ENCODE measurements at places on chromosomes 11 and 22.

DNA sequence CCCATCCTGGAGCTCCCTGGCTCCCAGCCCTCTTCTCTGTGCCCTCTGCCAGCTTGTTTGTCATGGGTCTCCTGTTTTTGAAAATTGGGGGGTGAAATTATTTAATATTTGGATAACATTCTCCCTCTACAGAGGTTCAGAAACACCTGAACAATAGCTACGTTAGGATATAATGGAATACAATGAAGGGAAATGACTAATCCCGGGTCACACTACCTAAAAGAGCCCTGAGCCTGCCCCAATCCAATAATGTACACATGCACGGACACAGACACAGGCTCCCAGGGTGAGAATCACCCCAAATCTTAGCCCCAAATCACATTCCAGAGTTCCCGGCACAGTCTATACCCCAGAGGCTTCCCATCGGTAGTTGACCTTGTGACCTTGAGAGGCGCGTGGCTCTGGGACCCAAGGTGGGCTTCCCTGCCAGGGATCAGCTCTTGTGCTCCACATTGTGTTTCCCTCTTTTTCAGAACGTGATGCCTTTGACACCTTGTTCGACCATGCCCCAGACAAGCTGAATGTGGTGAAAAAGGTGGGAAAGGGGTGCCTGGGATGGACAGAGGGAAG, 135.5 kb downstream of the PARVA start:
- no peak for DNase-seq

DNA sequence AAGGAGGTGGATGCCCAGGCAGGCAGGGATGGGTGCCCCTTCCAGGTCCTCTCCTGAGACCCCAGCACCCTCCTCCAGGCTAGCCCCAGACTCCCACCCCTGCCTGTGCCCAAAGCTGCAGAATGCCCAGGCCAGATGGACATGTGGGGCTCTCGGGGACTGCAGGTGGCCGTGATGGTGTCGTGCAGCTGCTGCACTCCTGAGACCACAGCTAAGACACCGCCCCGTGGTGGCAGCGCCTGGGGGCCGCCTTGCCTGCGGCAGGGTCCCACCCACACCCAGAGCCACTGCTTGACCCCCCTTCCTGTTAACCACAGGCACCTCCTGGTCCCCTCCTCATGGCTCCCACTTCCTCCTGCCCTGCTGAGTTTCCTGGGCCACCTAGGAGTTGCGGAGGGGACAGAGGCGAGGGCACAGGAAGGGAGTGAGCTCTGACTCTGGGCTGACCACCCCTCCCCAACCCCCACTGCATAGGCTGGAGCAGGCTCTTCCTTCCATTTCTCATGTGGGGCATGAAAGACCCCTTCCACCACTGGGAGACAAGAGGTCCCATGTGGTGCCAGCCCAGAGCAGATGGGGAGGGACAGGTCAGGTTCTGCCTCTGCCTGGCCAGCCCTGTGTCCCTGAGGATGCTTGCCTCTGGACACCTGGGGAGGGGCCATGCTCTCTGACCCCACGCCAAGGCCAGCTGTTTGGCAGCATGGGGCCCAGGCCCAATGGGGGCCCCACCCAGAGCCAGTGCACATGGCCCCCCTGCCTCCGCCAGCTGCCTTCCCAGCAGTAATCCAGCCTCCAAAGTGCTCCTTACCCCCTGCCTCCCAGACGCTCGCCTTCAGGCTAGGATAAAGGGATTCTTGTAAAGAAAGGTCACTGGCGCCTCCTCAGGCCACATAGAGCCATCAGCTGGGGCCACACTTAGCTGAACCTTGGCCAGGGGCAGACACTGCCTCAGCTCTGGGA, 29.3 kb downstream of the OSBPL5 start:
- DNase-seq = peak; percentile 25

DNA sequence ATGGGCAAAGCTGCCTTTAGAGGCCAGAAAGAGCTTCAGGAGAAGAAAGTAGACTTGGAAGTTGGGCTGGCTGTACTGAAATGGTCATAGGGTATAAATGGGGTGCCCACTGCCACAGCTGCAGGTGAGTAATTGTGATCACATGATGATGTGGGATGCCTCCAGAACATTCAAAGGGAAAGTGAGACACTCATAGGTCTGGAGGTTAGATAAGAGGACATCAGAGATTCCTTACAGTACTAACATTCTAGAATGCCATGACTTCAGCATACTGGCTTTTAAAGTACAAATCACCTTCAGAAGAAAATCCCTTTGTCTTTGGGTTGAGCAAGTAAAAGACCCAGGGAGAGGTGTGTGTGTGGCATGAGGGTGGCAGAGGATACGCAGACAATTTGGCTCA, 419.2 kb downstream of the TENM4 start:
- no peak for DNase-seq

GRCh38 chr11:119100994-119101758, 477 bp downstream of the DPAGT1 start:
- no peak for DNase-seq

DNA sequence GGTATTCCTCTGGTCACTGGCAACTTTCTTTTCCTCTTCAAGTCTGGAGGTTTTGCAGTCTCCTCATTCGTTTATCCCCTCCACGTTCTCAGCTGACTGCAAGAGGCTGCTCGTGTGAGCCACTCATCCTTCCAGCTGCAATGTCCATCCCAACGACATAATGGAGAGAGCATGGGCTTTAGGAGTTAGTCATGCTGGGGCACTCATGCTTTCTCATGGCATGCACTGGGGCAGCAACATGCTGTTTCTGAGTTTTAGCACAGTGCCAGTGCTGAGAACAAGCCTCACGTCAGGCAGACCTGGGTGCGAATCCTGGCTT, 7.1 kb downstream of the DCPS start:
- DNase-seq = no peak

GRCh38 chr11:20000351-20001134, 159.7 kb downstream of the DBX1 start:
- DNase-seq = no peak

GRCh38 chr22:46180370-46181137, 30.2 kb downstream of the PPARA start:
- no peak for DNase-seq

GRCh38 chr11:27293515-27294417, 69.2 kb downstream of the CCDC34 start:
- DNase-seq = no peak

DNA sequence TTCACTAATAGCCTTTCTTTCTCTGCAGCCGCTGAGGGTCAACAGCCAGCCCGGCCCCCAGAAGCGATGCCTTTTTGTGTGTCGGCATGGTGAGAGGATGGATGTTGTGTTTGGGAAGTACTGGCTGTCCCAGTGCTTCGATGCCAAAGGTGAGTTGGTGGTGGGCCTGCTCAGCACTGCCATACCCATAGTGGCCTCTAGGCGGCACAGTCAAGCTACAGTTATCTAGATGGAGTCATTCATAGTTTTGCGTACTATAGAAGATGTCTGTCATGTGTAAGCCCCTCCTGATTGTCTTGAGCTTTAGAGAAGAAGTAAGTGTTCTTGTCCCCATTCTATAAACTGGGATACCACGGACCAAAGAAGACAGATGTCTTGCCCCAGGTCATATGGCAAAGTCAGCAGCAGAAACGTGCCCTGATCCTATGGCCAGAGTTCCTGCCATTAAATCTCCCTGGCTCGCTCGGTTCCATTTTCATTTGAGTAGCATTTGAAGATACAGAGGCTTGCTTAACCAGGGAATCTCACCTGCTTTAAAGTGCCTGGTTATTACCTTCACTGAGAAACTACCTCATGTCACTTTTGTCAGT, 42.1 kb upstream of the CRTAM start:
- peak; percentile 67 for DNase-seq

DNA sequence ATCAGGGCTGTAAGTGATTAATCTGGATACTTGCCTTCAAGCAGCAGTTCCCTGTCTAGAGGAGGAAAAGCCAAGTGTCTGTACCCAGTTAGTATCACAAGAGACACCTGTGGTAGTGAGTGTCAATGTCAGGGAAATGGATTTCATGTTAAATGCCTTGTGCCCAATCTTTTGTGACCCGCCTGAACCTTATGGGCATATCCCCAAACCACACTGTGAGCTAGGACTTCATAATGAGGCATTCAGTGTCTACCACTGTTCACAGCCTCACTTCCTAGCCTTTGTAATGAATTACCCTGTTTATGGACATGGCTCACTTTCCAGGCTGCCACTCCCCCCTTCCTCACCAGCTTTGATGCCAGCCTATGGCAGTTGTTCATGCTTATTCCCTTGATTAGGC, 125.1 kb downstream of the TRIM44 start:
- DNase-seq = no peak

DNA sequence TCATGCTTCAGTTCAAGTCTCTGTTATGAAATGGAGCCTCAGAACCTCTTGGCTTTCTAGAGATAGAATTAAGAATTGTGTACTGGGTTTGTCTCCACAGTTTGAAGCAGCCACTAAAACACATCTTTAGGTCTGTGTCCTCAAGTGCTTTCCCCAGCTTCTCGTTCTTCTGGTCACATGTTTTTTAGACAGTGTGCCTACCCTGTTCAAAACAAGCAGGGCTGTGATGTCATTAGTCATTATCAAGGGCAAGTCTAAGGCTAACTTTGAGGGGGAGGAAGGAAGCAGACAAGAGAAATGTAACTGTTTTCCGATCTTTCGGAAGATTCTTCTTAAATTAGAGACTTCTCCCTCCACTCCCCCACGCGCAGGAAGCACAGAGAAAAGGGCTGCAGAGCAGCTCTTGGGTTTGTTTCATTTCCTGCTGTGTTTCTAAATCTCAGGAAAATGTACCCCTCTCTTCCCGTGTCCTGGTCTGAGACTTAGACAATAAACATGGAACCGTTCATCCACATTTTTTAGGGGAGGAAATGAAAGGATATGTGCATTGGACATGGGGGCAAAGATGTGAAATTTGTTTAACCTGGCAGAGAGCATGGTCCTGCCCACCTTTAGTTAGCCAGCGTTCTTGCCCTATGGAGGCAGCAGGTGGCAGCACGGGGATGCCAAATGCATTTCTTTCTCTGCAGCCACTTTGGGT, 3.1 kb downstream of the AKIP1 start:
- DNase-seq = peak; percentile 54

- DNase-seq = no peak
Measured at GRCh38 chr22:16933291-16934282, 74.4 kb downstream of the GAB4 start.

DNA sequence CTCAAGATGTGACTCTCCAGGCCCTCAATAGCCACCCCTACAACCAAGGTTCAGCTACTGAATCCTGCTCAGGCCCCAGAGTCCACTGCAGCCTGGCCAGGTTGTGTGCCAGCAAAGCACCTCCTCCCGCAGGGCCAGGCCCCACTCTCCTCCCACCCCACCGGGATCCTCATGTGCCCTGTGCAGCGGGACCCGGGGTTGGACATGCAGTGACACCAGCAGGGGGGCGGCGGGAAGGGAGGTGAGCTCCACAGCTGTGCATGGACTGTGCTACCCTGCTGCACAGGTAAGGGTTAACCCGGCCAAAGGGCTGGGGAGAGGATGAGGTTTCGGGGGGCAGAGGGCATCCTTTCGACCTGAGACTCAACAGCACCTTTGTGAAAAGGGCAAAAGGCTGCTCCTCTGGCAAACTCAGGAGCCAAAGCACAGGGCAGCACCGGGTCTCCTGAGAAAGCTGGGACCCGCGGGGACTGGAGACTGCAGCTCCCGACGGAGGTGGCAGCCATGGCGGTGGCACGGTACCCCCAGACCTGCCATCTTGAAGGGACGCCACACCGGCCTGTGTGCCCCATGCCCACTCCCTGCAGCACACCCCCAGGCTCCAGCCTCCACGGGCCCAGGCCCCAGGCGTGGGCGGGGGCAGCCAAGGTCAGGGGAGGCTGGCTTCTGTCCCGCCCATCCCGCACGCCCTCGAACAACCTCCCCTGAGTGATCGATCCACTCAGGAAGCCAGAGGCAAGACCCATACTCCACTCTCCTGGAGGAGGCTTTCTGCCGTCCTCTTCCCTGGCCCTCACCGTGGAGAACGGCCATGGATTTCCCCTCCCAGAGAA, 10.6 kb downstream of the PLXNB2 start:
- DNase-seq = no peak

DNA sequence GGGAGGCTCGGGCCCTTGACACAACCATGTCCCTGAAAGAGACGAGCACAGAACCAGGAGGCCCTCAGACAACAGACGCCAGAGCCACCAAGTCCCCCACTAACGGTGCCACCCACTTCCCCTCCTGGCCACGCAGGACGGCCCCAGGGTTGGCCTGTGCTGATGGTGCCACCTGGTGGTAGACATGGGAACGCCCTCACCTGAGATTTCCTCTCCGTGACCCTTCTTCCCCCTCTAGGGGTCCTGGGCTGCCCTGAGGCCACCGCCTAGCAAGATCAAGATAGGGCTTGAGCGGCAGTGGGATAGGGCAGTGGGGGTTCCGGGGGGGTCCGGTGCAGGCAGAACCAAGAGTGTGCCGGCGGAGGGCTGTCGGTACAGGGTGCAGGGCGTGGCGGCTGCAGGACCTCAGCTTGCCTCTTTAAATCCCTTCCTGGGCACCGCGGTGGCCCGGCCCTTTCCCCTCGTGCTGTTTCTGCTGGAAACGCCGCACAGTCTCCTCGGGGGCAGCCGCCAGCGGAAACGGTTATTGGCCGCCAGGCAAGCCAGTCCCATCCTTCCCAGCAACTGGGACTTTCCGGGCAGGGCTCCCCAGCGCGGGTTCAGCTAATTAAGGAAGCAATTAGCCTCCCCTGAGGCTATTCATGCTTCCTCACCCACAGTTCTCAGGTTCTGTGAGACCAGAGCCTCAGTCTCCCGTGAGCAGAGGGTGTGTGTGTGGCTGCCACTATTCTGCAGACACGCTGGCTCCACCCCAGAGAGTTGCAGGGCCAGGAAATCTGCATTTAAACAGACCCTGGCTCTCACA, 5.5 kb upstream of the NFAM1 start:
- peak; percentile 89 for DNase-seq

- peak; percentile 60 for DNase-seq
Measured at GRCh38 chr11:74702383-74703007, 28.7 kb downstream of the CHRDL2 start.

DNA sequence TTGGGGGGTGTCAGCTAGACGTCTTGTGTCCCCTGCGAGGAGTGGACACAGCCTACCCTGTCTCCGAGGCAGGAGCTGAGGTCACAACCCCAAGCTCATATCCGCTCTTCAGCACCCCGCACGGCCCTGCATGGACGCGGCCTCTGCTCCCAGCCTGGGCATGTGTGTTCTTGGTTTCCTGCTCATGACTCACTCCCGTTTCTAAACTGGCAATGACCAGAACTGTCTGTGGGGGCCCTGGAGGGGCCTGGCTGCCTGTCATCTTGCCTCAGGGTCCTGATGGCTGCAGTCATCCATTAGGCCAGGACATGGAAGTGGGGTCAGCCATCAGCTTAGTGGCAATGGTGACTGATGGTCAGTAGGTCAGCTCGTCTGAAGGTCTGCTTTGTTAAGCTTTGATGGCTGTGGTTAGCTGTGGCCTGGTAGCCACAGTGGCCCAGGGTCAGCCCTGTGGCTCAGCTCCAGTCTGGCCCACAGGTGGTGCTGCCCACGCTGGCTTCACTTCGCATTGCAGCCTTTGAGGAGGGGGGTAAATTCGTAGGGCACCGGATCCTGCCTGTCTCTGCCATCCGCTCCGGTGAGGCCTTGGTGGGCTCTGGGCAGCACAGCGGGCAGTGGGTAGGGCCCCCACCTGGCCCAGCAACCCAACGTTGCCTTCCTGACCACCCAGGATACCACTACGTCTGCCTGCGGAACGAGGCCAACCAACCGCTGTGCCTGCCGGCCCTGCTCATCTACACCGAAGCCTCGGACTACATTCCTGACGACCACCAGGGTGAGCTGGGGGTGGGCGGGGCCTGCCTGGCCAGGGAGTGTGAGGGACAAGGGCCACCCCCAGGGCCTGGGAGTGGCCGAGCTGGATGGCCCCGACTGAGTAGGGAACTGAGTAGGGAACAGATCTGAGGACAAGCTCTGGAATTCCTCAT, 12.0 kb downstream of the PLCB3 start:
- no peak for DNase-seq

All from CD4-positive, alpha-beta T cell treated with Interleukin-10 for 1 hour (primary cell).